ENCODE measurements at places on chromosomes 16 and 17. TPM values are rescaled to one million over a fixed set of nuclear protein-coding genes. Genes with fewer than 3 reads are reported as not detected.

The RILP gene
- 5.8 TPM for total RNA-seq

GRCh38 chr16:89431630-89432029 lies 58.7 kb downstream of the ANKRD11 start:
- DNase-seq = no peak

The IRX6 gene
- total RNA-seq = not detected

DNA sequence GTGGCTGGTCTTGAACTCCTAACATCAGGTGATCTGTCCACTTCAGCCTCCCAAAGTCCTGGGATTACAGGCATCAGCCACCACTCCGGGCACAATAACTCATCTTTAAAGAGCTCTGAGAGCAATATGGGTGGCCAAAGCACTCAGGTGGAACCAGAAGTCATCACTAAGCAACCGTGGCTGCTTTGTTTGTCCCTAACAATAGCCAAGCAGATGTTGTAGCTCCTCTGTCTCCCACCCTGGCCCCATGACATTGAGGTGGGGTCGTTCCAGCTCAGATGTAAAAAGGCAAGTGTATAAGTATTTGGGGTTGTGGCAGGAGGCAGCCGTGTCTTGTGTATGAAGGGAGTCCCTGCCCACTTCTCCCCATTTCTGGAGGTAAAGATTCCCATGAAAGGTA lies 3.7 kb upstream of the SCIMP start:
- DNase-seq = no peak

The TBX4 gene
- total RNA-seq = not detected

DNA sequence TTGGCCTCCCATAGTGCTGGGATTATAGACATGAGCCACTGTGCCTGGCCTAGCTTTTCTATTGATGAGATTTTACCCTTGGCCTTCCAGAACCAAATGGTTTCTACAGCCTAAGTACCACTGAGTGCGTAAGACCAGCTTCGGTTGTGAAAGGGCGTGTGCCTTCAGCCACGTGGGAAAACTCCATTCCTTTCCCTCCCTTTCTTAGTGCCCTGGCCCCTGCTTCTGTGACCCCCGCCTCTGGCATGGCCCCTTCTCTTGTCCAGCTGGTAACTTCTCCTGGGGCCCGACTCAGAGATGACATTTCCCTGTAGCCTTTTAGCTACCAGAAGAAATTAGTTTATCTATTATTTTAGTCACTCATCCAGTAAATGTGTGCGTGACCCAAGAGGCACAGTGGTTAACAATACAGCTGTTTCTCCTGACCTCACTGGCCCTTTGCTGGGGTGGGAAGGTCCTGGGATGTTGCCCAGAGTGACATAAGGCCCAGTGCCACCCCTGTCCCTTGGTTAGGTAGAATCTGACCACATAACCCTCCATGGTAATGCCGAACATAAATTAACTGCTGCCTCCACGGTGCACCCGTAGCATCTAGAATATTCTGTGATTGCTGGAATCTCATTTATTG lies 97.3 kb downstream of the PLCG2 start:
- DNase-seq = no peak

DNA sequence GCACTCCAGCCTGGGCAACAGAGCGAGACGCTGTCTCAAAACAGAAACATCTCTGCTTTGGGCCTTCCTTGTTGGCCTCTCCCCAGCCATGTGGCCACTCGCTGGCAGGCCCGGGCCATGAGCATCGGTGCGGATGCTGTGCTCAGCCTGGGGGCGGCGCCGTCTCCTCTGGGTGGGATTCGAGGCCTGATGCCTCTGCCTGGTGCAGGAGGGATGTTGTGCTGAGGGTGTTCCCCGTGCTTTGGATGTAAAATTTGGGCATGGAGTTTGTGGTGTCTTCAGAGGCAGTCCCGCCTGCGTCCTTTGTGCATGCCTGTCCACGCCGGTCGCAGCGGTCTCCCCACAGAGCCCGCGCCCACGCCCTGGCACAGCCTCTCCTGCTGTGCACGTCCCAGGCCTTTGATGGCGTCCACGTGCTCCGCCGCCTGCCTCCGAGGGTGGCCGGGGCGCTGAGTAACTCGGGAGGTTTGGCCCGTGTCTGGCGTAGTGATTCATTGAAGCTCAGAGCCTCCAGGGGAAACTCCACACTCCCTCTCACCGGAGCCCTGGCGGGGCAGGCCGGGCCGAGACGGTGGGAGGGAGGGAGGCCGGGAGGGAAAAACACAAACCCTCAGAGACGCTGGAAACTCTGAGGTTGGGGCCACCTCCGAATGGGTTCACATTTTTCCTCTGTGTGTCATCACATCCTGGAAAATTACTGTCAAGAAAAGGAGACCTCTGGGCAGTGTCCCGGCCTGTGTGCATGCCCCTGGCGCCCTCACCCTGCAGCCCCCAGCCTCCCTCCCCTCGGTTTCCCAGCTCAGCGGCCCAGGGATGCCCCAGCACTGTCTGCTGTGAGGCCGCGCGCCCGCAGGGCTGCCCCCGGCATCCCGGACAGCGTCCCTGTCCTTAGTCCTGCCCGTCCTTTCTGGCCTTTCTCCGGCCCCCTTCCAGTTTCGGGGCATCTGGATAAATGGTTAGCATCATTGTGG lies 19.0 kb downstream of the CENPX start:
- peak; percentile 76 for DNase-seq

DNA sequence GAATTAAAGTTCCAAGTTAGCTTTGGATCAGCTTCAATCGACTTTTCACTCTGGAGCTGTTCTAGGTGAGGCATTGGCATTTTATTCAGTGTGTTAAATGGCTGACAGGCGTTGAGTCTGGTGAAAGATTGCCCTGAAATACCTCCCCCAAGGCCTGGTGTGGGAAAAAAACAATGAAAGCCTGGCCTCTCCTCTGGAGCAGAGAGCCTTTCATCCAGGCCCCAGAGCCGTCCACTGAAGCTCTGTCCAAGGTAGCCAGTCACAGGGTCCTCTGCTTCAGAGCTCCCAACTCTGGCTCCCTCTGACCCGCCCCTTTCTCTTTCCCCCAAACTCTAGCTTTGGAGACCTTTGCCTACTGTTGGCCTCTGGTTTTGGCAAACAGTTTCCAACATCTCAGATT lies 123.6 kb upstream of the CRHR1 start:
- DNase-seq = no peak

All from activated CD4-positive, alpha-beta memory T cell treated with anti-CD3 and anti-CD28 coated beads for 36 hours (primary cell).